ENCODE measurements at places on chromosomes 11 and 22.

- DNase-seq, result peak; percentile 90
Measured at GRCh38 chr22:36331912-36332622, 55.7 kb downstream of the MYH9 start.

- no peak for DNase-seq
Measured at GRCh38 chr11:107042748-107043147, 24.5 kb upstream of the GUCY1A2 start.

DNA sequence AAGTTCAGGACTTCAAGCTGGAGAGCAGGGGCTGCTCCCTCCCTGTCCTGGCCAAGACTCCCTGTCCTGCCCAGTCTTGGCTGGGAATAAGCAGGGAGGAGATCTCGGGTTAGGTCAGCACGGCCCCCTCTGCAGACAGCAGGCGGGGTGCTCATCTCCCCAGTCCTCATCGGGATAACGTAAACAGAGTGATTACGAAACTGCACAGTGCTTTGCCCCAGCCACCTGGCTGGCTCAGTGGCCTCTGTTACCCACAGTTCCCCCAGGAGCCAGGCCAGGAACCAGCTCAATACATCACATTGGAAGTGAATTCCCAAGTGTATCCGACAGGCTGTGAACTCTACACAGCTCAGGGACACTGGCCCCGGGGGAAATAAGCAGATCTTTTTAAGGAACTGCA lies 42.7 kb upstream of the KCNJ11 start:
- DNase-seq, result no peak

- peak; percentile 47 for DNase-seq
Measured at GRCh38 chr11:68315171-68315920, 3.0 kb downstream of the LRP5 start.

DNA sequence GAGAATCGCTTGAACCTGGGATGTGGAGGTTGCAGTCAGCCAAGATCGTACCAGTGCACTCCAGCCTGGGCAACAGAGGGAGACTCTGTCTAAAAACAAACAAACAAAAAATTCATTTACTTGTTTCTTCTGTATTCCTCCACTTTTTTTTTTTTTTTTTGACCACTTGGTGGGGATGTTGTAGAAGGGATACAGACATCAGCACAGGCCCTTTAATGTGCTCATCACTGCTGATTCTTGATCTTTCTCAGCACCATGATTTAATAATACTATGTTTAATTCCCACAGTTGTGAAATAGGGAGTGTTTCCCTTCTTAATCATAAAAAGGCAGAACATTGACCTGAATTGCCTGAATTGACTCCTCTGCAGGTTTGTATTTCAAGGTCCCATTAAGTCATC lies 4.5 kb downstream of the TTC9C start:
- DNase-seq, result no peak

GRCh38 chr11:12024254-12024926 lies 16.0 kb upstream of the DKK3 start:
- DNase-seq, result no peak

DNA sequence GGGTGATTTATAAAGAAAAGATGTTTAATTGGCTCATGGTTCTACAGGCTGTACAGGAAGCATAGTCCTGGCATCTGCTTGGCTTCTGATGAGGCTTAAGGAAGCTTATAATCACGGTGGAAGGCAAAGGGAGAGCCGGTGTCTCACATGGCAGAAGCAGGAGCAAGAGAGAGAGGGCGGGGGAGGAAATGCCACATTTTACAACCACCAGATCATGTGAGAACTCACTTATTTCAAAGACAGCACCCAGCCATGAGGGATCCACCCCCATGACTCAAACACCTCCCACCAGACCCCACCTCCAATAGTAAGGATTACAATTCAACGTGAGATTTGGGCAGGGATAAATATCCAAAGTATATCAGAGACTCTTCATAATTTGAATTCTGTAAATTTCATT lies 200.7 kb downstream of the MSANTD4 start:
- DNase-seq, result no peak

GRCh38 chr22:42261296-42261695 lies 9.2 kb downstream of the TCF20 start:
- no peak for DNase-seq

DNA sequence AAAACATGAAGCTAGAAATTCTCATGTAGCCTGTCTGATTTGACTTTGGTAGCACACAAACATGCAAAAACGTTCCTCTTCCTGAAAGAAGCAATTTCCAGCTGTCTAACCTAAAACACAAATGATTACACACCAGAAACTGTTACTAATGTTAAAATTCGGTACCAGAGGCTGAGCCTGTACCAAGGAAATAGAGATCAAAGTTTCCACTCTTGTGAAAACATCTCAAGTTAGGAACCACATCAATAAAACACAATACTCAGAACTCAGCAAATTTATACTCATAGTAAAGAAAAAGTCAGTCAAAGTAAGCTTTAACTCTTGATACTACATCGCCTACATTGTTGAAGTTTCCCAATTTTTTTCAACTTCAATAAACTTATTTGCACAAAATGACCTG lies 107.8 kb downstream of the FCHSD2 start:
- DNase-seq, result no peak

DNA sequence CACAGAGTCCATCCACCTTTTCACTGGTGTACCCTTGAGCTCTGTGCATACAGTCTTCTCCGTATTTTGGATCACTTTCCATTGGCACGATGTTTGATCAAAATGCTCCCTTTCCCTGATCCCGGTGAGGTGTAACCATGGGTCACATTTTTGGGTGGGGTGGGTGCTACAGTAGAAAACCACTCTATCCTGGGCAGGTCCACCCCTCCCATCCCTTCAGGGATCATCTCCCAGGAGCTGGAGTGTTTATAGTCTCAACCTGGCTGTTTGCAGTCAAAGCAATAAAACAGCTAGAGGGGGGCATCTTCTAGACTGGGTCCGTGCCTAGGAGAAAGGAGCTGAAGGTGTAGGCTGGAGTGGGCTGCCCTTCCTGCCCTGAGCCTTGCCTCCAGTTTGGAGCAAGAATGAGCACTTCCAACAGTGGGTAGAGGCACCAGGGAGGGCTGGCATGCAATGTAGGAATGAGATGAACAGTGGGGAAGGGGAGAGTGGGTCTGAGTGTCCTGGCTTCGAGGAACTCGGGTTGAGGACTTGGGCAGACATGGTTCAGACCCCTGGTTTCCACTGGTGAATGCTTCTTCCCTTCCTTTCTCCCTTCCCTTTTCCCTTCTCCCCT lies 38.8 kb downstream of the RNF141 start:
- DNase-seq, result no peak

DNA sequence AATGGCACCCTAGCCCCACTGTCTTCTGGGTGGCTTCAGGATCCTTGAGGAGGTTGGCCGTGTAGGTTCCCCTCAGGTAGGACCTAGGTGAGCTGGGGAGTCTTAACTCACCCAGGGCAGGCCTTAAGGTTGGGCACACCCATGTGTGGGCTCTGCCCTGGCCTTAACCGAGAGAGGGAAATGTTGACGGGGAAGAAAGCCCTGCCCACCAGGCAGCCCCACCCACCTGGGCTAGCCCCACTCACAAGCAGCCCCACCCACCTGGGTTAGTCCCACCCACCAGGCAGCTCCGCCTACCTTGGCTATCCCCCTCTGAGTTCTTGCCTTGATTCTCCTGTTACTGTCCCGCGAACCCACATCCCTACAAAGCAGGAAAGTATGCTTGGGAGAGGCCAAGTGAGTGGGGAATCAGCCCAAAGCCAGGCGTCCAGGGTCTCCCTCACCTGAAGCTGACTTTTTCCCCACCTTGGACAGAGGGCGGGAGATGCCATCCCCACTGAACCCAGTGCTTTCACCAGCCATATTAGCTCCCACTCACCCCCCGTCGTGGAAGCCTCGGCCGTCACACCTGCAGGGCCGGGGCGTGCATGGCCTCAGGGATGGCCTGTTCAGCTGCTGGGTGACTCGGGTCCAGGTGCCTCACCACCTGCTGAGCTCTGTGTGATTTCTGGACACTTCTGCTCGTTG lies at the start of gene MYEOV:
Gene MYEOV (plus strand): TSS at position 337 of the 687 bp plus-strand sequence. CDS start 1,200 bp downstream, outside the sequence.
- DNase-seq, result peak; percentile 40

DNA sequence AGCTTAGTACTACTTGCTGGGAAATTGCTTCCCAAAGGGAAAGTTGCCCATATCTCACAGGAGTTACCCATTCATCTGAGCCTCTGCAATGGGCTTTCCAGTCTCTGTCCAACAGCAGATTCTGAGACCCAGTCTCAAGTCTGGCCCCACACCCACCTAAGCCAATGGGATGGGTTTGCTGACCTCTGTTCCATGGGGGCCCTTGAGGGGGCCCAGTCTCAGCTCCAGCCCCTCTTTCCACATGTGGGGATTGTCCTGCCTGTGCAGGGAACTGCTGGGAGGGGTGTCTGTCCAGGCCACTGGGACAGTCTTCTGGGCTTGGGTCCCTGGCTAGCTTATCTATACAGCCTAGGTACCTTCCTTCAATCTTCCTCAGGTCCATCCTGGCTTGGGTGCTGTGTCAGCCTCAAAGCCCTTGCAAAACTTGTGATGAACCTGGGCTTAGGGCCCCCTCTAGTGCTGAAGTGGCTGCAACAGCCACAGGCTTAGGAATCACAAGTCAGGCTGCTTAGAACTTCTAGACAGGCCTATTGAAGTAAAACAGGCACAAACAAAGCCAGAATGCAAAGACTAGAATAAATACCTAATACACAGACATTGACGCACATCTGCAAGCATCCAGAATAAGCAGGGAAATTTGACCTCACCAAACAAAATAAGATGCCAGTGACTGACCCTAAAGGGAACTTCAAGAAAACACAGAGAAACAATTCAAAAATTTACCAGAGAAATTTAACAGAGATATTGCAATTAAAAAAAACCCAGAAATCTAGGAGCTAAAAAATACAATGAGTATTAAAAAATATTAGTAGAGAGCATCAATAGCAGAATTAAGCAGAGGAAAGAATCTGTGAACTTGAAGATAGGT lies 11.7 kb upstream of the PATL1 start:
- peak; percentile 61 for DNase-seq

DNA sequence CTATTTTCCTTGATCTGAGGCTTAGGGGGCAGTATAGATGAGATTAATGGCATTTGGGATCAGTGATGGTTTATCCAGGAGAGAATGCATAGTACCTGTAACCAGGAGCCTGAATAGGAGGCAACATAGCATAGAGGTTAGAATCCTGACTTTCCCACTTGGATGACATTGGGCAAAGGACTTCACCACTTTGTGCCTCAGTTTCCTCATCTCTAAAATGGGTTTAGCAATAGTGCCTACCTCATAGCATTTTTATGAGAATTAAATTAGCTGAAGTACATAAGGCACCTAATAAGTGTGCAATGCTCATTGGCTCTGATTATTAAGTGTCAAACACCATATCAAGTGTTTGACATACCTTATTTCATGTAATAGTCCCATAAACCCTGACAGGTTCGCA lies 30.8 kb downstream of the CD44 start:
- no peak for DNase-seq

- DNase-seq, result no peak
Measured at GRCh38 chr11:126518071-126518971, 162.8 kb downstream of the ST3GAL4 start.

- DNase-seq, result peak; percentile 64
Measured at GRCh38 chr22:39230261-39231196, 14.3 kb downstream of the PDGFB start.

DNA sequence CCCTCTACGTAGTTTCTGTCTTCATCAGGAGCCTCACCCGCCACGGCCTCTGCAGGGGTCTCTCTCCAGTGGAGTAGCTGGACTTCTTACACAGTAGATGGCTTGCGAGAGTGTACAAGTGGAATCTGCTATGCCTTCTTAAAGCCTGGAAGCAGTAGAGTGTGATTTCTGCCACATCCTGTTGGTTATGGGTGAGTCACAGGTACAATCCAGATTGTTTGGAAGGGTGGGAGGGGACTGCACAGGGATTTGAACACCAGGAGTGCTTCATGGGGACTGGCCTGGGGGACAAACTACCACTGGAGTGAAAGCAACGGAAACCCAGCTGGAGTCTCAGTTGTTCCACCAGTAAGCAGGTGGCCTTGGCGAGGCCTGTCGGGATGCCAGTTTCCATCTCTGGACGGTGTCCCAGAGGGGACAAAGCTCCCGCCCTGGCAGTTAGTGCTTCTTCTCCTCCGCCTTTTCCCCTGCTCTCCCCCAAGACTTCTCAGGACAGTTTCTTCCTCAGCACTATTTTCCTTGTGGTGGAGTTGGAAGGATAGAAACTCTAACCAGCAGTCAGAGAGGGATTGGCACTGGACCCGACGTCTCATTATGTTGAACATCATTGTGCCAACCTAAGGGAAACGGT lies 85.0 kb upstream of the RCN1 start:
- no peak for DNase-seq

DNA sequence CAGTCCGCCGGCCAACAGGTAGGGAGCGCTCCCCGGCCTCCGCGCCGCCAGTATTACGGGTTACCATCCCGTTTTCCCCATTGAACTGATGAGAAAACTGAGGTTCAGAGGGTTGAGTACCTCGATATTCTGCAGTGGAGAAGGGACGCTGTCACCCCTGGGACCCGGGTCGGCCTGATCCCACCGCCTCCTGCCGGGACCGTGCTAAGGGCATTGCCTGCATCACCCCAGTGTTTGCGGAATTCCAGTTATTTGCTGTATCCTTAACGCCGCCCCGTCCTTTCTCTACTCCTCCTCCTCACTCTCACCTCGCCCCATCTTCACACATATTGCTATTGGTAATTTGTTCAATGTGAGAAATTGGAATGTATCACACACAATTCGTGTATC lies 370 bp upstream of the A4GALT start:
- DNase-seq, result no peak

DNA sequence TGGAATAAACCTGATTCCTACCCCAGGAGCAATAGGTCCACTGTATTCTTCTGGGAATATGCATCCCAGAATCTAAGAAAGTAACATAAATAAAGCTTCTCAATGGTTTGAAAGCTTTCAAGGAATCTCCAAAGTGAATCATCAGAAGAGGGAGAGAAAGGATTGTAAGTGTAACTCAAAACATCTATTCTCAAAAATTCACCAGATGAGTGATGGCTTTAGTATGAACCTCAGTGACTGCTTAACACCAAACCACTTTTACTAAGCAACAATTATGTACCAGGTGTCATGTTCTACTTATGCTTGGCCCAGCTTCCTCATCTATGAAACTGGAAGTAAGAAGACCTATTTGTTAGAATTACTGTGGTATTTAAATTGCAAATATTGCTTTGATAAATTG lies 7.4 kb downstream of the RAB38 start:
- no peak for DNase-seq

DNA sequence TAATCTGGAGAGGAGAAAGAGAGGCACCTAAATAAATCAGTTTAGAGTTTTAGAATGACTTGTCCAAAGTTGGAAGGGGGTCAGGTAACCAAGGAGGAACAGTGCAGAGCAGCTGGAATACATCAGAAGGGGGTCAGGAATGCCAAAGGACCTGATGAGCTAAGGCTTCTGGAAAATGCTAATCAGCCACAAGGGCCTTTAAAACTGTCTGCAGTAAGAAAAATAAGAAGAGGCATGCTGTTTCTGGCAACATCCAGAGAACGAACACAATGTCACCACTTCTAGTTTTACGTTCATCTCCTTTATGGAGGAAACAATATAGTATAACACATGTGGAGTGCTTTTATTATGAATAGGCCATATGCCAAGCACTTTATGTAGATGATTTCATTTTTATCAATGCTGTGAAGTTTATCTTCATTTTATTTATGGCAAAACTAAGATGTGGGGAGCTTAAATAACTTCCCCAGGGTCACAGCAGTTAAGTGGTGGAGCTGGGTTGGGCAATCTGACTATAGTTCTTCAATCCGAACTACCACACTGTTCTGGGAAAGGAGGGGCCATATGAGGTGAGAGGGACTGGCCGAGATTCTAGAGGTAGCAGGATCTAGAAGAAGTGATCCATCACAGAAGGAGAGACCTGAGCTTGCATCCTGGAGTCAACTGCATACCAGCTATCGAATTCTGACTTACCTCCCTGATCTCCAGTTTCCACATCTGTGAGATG lies 22.6 kb downstream of the ACO2 start:
- DNase-seq, result no peak
